ENCODE measurements at places on chromosomes 1 and 21.
A peak's percentile ranks its signal among the peaks of the same experiment; 100 is the strongest.

GRCh38 chr1:221227872-221228337 lies 348.7 kb downstream of the HLX start:
- no peak for DNase-seq

GRCh38 chr21:28253338-28253737 lies 739.3 kb downstream of the LTN1 start:
- no peak for DNase-seq

DNA sequence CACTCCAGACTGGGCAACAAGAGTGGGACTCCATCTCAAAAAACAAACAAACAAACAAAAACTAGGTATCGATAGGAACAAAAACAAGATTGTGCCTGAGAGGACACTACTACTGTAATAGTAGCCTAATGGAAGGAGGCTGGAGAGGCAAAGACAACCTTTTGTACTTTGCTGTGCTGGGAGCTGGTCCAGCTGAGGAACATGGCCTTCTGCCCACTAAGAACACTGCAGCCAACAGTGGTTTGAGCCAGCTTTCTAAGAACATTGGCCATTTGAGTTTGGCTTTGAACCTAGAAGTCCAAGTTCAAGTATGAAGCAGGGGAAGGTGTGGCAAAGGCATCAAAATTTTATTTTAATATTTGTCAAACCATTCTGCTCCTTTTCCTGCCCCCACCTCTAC lies 22.7 kb upstream of the RGS8 start:
- no peak for DNase-seq

- no peak for DNase-seq
These were observed 41.3 kb upstream of the ENAH start for GRCh38 chr1:225694151-225694603.

- no peak for DNase-seq
These were observed 269.5 kb downstream of the TM2D1 start for GRCh38 chr1:61455400-61455799.

- no peak for DNase-seq
These were observed 6.9 kb downstream of the PLA2G2D start for GRCh38 chr1:20112279-20113000.

DNA sequence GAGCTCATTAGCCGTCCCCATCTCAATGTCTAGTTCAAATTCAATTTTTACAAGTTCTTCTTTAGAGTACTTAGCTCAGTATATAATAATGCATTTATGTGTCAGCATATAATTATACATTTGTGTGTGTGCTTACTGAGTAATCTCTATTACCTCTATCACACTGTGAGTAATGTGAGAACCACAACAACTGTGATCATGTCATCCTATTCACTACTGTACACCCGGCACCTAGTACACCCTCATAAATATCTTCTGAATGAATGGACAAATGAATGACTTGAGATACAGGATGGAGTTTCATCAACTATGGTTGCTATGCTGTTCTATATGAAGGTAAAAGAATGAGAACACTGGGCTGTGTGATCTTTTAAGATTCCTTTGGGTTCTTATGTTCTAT lies 124.0 kb downstream of the GPATCH2 start:
- no peak for DNase-seq

- DNase-seq: no peak
These were observed 27.6 kb downstream of the AGO4 start for GRCh38 chr1:35835398-35835797.

GRCh38 chr1:100353071-100353801 lies 930 bp downstream of the CDC14A start:
- DNase-seq: peak; percentile 60

- DNase-seq: no peak
These were observed 423.5 kb upstream of the PROX1 start for GRCh38 chr1:213564215-213564659.

GRCh38 chr1:201719812-201720521 lies 109.0 kb upstream of the IPO9 start:
- no peak for DNase-seq

DNA sequence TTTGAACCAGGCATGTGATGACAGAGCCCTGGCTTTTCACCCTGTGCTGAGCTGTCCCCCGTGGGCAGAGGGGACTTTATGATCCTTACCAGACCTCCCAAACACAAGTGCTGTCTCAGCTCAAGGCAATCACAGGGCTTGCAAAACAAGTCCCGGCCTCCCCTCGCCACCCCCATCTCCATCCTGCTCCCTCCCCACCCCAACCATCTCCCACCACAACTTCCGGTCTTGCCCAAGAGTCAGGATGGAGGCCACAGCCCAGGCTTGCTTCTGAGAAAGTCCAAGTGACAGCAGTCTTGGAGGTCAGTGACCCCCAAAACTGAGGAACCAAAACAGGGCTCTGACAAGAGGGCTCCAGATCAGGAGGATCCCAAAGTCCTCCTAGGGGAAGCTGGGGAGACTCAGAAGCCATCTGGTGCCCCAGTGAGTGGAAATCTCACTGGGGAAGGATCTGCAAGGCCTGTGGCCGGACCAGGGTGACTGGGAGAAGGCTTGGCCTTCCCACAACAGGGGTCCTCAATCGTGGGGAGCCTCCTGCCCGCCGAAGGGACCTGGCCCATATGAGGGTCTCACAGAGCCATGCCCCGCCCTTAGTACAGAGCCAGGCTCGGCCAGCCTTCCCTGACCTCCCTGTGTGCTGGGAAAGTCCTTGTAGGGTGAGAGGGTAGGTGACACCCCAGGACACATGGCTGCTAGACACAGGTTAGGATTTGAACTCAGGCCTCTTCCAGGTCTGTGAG lies 4.5 kb upstream of the SDC3 start:
- DNase-seq: peak; percentile 25

DNA sequence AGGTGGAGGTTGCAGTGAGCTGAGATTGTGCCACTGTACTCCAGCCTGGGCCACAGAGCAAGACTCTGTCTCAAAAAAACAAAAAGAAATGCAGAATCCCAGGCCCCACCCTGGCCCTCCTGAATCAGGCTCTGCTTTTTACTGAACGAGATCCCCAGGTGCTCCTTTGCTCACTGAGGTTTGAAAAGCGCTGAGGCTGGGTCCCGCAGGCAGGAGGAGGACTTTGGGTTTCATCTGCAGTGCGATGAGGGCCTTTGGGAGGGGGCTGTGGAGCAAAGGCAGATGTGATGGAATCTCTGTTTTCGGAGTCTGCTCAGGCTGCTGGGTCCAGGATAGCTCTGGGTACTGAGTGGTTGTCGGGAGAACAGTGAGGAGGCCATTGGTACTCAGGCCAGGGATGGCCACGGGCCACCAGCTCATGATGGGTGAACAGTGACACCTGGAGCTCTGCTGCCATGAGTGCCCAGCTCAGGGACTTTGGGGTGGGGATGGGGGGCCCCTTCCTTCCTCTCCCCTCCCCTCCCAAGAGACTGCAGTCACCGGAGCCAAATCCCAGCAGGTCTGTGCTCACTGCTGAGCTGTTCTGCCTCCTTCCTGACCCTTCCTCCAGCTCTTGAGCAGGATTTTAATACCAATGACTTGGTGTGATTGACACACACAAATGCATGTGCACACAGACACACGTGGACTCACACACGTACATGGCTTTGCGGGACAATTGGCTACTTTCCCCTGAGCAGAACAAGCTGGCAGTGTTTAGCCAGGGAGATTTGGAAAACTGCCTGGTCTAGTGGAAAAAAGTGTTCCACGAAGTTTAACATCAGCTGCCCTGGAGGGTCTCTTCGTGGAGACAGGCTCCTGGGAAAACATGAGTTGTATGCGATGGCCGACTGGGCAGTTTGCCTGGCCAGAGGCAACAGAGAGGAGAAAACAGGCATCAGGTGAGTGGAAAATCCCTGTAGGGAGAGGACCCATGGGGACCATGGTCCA lies 3.6 kb upstream of the DHRS3 start:
- no peak for DNase-seq

GRCh38 chr1:14522926-14523241 lies 75.6 kb upstream of the KAZN start:
- DNase-seq: no peak

GRCh38 chr1:201172999-201173610 lies 17.5 kb upstream of the IGFN1 start:
- no peak for DNase-seq

DNA sequence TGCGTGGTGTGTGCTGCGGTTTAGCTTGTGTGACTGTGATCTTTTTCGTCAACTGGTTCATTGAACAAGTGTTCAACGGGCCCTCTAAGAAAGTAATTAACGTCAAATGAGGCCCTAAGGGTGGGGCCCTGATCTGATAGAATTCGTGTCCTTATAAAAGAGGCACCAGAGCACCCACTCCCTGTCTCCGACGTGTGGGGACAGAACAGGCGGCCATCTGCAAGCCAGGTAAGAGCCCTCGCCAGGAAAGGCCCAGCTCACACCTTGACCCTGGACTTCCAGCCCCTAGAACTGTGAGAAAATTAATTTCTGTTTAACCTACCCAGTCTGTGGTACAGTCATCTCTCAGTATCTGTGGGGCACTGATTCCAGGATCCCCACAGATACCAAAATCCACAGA lies 20.4 kb upstream of the SAMD11 start:
- DNase-seq: no peak

DNA sequence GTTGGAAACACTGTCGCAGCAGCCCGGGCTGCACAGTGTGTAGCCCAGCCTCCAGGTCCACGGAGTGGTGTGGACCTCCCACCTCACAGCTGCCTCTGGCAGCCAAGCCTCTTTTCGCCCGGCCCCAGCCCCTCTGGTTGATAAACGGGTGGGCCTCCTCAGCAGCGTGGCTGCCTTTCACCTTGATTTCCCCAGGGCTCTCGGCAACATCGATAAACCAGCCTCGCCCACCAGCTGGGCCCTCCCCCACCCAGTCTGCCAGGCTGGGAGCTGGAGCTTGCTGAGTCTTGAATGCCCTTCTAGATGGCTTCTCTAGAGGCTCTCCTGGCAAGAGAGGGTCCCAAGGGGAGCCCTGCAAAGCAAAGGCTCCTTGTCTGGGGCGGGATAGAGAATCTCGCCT lies 31.0 kb upstream of the LHX4 start:
- no peak for DNase-seq

GRCh38 chr1:19210772-19211549 lies 895 bp upstream of the UBR4 start:
- DNase-seq: peak; percentile 10

- no peak for DNase-seq
These were observed 47.7 kb upstream of the RPL11 start for GRCh38 chr1:23643736-23644554.

DNA sequence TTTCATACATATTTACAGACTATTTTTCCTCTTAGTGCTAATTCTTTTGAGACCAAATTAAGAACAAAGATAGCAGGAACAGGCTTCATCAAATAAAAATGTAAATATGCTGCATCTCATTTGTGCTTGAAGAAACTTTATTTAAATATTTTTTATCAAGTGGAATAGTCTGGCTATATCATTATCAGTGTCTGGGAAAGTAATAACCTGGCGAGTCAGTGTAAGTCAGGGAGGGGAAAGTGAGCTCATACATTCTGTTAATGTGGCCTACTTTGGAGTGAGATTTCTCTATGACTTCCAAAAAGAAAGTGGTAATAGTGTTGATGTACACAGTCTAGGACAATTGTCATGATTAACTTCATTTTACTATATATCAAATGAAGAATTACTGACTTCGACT lies 1045.1 kb downstream of the ADGRL2 start:
- DNase-seq: no peak

- DNase-seq: no peak
These were observed 20.3 kb downstream of the SUSD4 start for GRCh38 chr1:223343692-223344091.

GRCh38 chr1:53305650-53306049 lies 22.2 kb downstream of the LRP8 start:
- DNase-seq: no peak

DNA sequence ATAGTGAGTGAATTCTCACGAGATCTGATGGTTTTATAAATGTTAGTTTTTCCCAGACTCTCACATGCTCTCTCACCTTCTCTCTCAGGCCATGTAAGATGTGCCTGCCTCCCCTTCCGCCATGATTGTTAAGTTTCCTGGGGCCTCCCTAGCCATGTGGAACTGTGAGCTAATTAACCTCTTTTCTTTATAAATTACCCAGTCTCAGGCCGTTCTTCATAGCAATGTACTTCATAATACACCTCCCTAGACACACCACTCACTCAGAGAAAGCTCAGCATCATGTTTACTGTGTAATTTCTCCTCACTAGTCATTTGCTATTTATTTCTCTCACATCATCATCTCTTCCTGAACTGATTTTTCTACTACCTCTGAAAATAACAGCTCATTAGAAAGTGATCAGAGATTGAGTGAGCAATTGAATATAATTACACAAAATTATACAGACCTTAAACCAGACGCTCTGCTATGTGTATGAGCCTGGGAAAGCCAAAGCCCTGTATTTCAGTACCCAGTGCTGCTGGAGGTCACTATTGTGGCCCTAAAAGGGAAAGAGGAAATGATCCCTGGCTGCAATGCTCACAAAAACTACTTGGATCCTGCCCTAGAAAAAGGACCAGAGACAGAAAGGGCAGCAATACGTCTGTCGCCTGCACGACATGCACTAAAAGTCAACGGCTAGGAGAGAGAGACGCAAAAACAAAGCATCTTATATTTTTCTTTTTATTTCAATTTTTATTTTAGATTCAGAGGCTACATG lies 284.5 kb downstream of the DSCAM start:
- no peak for DNase-seq

Measured in DND-41 (cell line).